ENCODE measurements at places on chromosomes 2 and 18.
A peak's percentile ranks its signal among the peaks of the same experiment; 100 is the strongest.

DNA sequence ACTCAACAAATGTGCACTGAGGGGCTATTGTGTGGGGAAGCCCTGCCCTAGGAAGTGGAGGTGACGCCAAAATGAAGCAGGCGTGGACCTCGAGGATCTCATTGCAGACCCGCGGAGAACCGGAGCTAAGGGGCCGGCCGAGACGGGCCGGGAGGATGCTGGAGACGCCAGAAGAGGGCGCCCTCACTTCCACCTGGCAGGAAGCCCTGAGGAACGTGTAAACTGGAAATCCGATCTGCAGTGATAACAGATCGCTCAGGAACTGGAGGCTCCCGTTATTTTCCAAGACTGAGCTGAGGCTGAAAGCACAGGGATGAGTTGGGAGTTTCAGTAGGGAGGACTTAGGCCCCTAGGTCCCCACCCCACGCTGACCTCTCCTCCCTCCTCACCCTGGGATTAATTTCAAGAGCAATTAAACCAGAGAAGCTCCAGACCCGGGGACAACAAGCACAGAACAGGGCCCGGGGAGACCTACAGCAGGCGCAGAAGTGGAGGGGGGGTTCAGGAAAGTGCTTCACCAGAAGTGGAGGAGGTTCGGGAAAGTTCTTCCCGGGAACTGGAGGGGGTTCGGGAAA, 7.7 kb upstream of the COL6A3 start:
- peak; percentile 72 for DNase-seq

DNA sequence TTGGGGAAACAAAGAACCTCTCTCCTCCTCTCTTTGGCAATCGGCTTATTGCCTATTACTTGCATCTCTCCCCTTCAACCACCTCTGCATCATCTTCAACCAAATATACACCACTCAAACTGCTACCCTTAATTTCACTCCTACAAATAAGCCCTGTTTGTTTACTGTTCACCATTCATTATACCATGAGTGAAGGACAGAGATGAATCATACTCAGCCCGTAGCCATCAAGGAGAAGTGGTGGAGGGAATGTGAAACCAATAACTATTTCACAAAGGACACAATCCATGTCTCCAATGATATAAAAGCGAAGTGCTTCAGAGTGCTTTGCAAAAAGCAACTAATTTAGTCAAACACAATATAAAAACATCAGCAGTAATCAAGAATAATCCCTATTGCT, 76.8 kb downstream of the CACNB4 start:
- DNase-seq: no peak

- DNase-seq: no peak
Observed at GRCh38 chr2:210544831-210545230, 11.6 kb upstream of the CPS1 start.

GRCh38 chr2:130727286-130727924, 1.5 kb upstream of the GPR148 start:
- DNase-seq: peak; percentile 100

DNA sequence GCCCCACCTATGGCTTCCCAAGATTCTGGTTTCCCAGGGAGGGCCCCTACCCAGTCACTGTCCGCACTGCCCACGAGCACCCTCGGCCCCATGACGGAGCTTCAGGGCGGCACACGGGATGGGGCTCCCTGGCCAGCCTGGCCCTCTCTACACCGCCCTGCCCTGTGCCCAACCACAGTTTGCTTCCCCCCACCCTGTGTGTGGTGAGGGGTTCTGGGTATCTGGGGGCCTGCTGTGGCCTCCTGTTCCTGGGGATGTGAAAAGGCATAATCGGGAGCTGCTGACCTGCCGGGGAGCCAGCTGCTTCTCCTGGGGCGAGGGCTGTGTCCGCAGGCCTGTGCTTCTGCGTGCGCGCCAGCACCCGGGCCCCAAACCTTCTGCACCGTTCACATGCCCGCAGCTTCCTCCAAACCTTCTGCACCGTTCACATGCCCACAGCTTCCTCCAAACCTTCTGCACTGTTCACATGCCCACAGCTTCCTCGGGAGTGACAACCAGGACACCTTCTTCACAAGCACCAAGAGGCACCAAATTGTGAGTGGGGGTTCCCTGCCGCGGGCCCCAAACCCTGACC, 12.4 kb downstream of the ANO7 start:
- no peak for DNase-seq
